CD4-positive, CD25-positive, alpha-beta regulatory T cell (primary cell): ENCODE measurements at places on chromosomes 16 and 17.
A peak's percentile ranks its signal among the peaks of the same experiment; 100 is the strongest.

DNA sequence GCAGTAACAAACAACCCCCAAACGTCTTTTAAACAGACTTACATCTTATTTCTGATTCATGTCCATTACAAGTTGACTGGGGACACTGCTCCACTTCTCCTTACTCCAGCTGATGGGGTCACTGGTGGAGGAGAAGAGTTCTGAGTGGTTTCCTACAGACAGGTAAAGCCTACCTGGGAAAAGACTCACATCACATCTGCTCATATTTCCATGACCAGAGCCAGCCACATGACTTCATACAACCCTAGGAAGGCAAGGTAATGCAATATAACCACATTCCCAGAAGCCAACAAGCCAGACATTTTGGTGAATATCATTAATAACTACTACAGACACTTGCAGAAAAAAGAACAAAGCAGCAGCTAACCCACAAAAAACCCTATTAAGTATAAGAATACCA lies 90.5 kb upstream of the IRX6 start:
- no peak for DNase-seq

DNA sequence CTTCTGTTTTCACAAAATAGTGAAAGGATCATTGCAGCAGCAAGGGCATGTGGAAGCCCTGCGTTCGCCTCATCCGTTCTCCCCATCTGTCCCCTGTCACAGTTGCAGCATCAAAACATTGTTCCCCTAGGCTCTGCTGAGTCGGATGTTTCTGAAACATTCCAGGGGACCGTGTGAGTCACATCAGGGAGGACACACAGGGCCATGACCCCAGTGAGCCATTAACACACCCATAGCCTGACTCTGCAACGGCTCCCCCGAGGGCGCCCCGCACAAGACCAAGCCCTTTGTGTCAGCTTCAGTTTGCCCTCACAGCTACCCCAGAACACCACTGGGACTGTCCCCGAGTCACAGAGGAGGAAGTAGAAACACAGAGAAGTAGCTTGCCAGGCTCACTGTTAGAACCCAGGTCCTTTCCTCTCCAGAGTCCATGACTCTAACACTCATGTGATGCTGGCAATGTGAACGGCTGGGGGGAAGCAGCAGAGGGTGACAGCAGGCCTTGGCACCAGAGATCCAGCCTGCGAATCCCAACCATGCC lies 63.3 kb upstream of the HSBP1 start:
- no peak for DNase-seq

DNA sequence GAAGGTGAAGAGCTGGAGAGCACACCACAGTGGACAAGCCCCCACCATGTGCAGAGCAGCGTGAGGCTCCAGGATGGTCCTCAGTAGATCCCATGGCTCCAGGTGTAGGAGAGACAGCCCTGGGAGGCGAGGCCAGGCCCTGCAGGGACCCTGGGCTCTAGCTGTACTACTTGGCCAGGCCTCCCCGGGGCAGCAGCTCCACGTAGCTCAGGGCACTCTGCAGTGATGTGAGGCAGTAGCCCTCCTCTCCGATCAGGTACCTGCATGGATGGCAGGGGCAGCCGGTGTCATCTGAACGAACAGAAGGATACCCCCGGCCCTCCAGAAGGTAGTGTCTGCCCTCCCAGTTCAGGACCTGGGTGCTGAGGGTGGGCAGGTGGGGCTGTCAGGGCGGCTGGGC lies 6.2 kb upstream of the SPATA2L start:
- no peak for DNase-seq

- no peak for DNase-seq
Measured at GRCh38 chr17:7715936-7716886, 1.3 kb upstream of the DNAH2 start.

GRCh38 chr17:7222972-7223292 lies 3.2 kb downstream of the ACADVL start:
- DNase-seq = no peak

- DNase-seq = no peak
Measured at GRCh38 chr17:18203308-18203707, 19.7 kb downstream of the ALKBH5 start.

DNA sequence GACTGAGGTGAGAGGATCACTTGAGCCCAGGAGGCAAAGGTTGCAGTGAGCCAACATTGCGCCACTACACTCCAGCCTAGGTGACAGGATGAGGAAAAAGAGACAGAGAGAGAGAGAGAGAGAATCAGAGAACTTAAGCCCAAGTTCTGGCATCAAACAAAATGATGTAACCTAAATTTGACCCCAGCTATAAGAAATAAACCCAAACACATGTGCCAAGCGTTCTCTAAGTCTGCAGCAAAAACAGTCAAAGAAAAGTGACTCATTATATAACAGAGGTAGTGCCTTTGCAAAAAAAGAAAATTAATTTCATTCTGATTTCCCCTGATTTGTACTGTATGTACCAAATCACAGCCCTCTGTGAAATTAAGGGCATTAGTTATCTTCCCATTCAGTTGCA lies 89.5 kb downstream of the CDH11 start:
- no peak for DNase-seq

DNA sequence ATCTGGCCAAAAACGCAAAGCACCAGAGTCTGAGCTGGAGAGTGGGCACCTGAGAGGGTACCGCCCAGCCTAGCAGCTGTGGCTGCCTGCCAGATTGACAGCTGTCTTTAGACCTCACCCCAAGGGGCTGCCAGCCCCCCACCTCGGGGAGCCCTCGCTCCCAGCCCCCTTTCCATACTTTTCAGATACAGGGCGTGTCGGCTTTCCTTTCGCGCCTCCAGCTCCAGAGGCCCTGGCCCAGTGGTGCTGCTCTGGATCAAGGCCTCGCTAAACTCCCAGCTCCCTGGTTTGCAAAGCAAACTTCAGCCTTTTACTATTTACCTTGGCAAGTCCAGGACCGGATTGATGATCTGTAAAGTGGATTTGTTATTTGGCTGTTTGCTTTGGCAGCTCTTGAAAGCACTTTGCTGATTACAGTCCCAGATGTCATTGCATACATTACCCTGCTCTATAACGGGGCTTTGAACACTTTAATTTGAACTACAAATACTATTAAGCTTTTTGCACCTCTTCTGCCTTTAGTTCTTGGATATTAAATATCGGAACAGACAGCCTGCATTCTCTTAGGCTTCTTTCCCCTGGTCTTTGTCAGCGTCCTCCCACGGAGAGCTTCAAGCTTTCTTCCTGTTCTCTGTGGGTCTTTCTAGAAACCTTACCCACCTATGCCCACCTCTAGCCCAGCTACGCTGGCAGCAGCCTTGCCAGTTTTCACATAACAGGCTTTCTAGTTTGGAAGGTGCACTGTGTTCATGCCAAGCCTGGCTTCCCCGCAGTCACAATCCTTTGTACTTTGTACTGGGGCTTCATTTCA lies 63.6 kb upstream of the TBX2 start:
- no peak for DNase-seq

DNA sequence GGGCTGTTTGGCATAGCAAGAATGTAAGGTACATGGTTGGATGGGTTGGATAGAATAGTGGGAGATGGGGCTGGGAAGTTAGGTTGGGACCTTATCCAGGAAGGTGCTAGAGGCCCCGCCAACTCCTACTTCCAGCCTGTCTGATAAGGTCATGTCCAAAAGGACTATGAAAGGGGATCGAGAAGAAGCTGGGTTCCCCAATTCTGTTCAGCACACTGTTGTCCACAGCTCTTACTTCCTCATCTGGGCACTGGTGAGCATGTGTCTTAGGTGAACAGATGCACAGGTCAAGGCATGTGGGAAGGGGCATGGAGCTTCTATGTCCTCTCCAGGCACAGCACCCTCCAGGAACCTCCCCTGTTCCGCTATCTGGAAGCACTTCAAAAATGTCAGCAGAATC lies 5.6 kb upstream of the ULK2 start:
- DNase-seq = no peak

GRCh38 chr17:825216-825615 lies 43.1 kb downstream of the MRM3 start:
- no peak for DNase-seq

GRCh38 chr17:27349540-27350021 lies 55.7 kb downstream of the WSB1 start:
- DNase-seq = no peak

DNA sequence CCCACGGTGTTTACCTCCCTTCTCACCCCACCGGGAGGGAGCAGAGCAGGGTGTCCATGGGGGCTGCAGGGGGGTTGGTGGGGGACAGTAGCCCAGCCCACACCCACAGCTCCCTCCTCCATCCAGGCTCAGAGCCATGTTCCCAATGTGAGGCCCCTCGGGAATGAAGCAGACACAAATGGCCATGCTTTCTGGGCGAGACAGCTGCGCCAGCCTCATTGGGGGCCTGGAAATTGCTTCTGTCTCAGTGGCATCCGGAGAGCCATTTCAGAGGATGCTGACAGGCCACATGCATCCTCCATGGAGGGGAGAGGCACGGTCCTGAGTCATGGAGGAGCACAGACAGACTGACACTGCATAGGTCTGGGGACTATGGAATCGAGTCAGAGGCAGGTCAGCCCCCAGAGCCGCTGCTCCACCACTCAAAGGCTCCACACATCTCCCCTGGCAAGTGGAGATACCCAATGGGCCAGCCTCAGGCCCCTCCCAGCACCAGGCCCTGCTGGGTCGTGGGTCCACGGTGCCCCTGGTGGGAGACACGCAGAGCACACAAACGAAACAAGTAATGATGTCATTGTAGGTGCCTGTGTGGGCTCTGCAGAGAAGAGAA lies 59.6 kb upstream of the ENPP7 start:
- DNase-seq = no peak

DNA sequence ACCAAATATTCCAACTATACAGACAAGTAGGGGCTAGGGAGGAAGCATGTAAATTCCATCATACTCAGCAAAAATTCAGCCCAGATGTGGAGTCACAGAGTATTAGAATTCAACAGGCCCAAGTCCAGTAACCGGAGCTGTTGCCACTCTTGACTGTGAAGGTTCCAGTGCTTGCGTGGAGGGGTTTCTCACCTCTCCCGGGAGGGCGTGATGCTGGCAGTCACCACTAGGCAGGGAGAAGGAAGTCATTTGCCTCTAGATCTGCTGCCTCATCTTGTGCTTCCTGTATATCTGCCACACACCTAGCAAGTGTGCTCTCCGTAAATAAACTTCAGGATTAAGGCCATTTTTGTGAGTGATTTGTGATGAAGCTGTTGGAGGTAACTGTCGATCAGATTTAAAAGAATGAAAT lies 1.0 kb upstream of the CKLF start:
- DNase-seq = peak; percentile 79
